ENCODE measurements at places on chromosomes 2 and 18.

DNA sequence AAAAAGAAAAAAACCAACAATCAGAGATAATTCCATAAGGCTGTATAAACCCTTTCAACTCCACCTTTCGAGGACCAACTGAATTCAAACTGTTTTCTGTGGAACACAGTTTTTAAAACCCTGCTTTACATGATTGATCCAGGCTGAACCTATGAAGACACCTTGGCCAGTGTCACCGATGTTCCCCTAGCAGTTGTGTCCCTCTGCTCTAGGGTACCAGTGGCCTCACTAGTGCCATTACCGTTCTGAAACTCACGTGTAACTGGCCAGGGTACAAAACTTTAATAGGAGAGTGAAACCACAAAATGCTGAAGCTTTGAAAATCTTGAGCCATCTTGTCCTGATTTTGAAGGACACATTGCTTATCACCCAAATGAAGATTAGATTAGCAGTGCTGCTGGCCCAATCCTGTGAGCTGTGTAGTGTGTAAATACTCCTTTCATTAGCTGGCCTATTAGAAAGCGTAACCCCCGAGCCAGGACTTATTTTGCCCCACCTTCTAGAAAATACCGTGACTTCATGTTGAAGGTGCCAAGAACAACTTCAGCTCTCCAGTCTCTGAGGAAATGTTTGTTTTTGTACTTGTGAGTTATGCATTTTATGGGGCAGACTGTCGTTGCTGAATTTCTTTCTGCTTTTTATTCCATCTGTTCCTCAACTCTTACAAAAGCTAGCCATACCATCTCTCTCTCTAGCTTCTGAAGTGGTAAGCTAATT is 147.8 kb upstream of the MAP3K20 start:
- DNase-seq: peak; percentile 46

DNA sequence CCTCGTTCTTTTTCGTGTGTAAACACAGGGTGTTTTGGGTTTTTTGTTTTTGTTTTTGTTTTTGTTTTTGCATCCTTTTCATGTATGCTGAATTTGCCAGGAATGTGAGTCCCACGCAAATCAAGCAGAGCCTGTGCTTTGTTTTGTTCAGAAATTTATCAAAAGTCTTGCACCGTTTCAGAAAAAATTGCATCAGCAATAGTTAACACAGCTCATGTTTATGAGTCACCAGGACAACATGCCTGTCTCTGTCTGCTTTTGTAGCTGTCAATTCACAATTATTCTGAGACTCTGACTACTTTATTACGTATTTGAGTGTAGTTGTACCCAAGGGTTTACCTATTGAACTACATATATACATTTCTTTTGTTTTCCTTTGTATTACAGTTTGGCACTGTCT is 38.3 kb downstream of the MRPL44 start:
- DNase-seq: no peak

GRCh38 chr2:60652832-60653340 is 99.4 kb upstream of the BCL11A start:
- no peak for DNase-seq

- DNase-seq: no peak
Observed at GRCh38 chr18:79765491-79766245, 32.1 kb upstream of the KCNG2 start.

DNA sequence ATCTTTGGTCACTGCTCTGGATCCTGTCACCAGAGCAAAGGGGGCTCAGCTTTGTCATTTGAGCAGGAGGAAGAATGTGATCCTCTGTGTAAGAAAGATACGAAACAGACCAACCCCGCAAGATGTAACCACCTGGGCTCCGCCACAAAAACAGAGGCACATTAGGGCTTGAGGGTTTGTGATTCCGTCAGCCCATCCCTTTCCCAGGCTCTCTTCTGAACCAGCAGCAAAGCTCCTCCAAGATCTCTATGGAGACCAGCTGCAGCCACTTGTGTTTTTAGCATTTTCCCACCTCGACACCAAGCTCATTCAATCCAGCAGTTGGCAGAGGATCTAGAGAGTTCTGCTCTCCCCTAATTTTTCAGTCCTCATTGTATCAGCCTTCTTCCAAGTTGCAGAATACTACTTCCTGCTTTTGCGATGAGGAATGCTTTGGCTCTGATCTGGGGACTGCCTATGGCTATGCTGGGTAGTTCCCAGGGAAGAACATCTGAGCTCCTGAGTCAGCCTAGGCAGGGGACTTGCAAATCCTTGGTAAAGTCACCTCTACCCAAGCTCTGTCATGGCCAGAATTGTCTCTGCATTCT is 139.6 kb upstream of the RAB12 start:
- DNase-seq: no peak
